Mesothelial cell of epicardium (in vitro differentiated cells): ENCODE measurements at places on chromosomes 4 and X. TPM values are rescaled to one million over a fixed set of nuclear protein-coding genes. Genes with fewer than 3 reads are reported as not detected.

GRCh38 chr4:163732473-163732872, 238.0 kb downstream of the TMA16 start:
- H3K4me1 ChIP-seq = no peaks in the 10 kb centered on the region
- no peaks in the 10 kb centered on the region for H3K36me3 ChIP-seq
- H3K27me3 ChIP-seq = no peaks in the 10 kb centered on the region
- no peak overlapping the region for H3K27ac ChIP-seq

DNA sequence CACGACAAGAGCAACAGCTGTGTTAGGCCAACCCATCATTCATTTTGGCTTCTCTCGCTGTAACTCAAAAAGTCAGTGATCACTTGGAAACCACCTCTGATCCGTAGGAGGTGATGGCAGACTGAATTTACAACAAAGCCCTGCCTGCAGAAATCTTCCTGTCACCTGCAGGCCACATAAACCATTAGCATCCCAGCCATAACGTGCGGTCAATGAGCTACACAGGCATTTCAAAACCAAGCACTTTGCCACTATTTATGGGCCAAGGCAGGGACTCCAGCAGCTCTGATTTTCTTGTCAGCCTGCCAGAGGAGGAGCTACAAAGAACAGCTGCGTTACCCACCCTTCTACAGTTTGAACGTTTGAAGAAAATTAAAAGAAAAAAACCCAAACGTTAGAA, 228.1 kb upstream of the PPARGC1A start:
- peaks cover 8% of the 10 kb centered on the region for H3K27me3 ChIP-seq
- no peak for DNase-seq
- H3K27ac ChIP-seq = no peak overlapping the region
- H3K36me3 ChIP-seq = no peaks in the 10 kb centered on the region

GRCh38 chr4:68463796-68464195, 16.5 kb downstream of the TMPRSS11E start:
- peaks cover 29% of the 10 kb centered on the region for H3K4me1 ChIP-seq
- no peaks in the 10 kb centered on the region for H3K27me3 ChIP-seq
- no peaks in the 10 kb centered on the region for H3K36me3 ChIP-seq
- no peak overlapping the region for H3K27ac ChIP-seq
- no peak for DNase-seq
- H3K4me3 ChIP-seq = no peak overlapping the region

DNA sequence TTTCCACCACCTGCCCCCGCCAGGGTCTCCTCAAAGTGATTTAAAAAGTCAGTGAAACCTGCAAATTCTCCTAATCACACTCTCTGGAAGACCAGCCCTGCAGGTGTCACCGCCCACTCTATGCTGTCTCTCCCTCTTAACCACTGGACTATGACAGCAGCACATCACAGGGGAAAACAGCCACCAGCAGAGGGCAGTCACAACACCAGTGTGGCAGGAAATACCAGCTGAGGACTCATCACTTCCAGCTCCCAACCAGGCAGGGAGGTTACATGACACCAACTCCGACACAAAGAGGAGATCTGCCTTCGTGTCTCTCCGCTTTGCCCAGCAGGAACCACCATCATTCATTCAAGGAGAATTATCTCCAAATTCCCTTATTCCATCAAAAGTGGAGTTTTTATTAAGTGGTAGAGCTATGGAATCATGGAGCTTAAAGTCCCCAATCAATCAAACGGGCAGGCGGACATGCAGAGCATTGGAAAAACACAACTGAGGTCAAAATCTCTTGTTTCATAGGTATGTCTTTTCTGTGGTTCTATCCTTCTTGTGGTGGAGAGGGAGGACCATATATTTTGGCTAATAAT, 91.3 kb downstream of the NSUN7 start:
- no peak overlapping the region for H3K27ac ChIP-seq
- no peaks in the 10 kb centered on the region for H3K27me3 ChIP-seq
- no peak overlapping the region for H3K4me3 ChIP-seq
- H3K4me1 ChIP-seq = peaks cover 29% of the 10 kb centered on the region
- H3K36me3 ChIP-seq = no peaks in the 10 kb centered on the region
- DNase-seq = peak; percentile 32

DNA sequence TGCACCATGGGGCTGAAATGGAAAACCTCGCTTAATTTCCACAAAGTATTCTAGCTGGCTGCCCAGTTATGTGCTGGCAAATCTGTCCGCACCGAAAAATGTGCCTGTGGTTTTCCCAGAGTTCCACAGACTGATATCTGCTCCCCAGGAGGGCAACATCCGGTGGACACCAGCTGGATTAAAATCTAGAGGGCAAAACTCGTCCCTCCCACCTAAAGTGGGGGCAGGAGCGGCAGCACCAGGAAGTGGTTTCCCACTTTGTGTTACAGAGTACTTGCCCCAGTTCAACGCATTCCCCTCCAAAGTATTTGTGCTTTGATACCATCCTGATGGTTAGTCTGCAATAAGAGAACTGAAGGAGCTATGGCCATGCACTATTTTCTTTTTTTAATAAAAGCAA, 187.6 kb downstream of the TSPAN5 start:
- H3K36me3 ChIP-seq = peaks cover 3% of the 10 kb centered on the region
- no peak for DNase-seq
- no peak overlapping the region for H3K4me3 ChIP-seq

- no peak for DNase-seq
- peaks cover 9% of the 10 kb centered on the region for H3K27me3 ChIP-seq
- H3K27ac ChIP-seq = no peak overlapping the region
- no peaks in the 10 kb centered on the region for H3K4me1 ChIP-seq
- H3K36me3 ChIP-seq = no peaks in the 10 kb centered on the region
Measured at GRCh38 chr4:44760142-44760898, 34.0 kb upstream of the GNPDA2 start.

Gene MAGEB1
- not detected in 3 replicates for total RNA-seq

DNA sequence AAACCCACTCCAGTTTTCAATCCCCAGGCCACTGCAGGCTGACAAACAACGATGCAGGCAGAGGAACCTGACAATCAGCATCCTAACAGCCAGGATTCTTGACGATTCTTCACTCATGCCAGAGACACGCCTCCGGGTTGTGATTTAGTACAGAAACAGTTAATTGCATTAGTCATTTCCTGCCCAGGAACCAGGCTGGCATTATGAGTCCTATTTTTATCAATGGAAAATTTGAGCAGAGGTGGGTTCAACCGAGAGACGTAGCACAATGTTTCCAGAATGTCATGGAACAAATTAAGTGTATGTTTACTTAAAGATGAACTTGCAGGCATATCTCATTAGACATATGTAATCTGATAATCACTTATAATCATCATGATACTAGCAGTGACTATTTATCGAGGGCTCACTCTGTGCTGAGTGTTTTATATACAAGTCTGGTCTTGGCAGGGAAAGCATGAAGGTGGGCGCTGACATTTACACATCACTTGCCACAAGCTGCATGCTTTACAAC, 159.7 kb downstream of the NSUN7 start:
- no peak overlapping the region for H3K4me3 ChIP-seq
- no peak for DNase-seq
- H3K4me1 ChIP-seq = peaks cover 13% of the 10 kb centered on the region
- H3K36me3 ChIP-seq = no peaks in the 10 kb centered on the region
- H3K27me3 ChIP-seq = no peaks in the 10 kb centered on the region

GRCh38 chr4:11228530-11228929, 200.2 kb downstream of the HS3ST1 start:
- no peaks in the 10 kb centered on the region for H3K27me3 ChIP-seq
- no peak for DNase-seq
- H3K4me1 ChIP-seq = peaks cover 57% of the 10 kb centered on the region

Gene GLOD5
- not detected in 3 replicates for total RNA-seq

Gene SH3RF1
- 18.1 to 20.3 TPM (median 19.6 TPM) in 3 replicates for total RNA-seq

GRCh38 chr4:168574581-168575295, 77.9 kb downstream of the PALLD start:
- H3K27ac ChIP-seq = peak overlapping the region; percentile 24
- no peaks in the 10 kb centered on the region for H3K36me3 ChIP-seq
- peaks cover 24% of the 10 kb centered on the region for H3K4me1 ChIP-seq
- no peak overlapping the region for H3K4me3 ChIP-seq

GRCh38 chrX:49111791-49112190, 11.7 kb downstream of the GPKOW start:
- peaks cover 18% of the 10 kb centered on the region for H3K36me3 ChIP-seq
- DNase-seq = no peak
- no peaks in the 10 kb centered on the region for H3K4me1 ChIP-seq
- no peaks in the 10 kb centered on the region for H3K27me3 ChIP-seq
- H3K27ac ChIP-seq = no peak overlapping the region

Gene FHDC1
- 4.2 to 4.6 TPM (median 4.3 TPM) in 3 replicates for total RNA-seq

Gene NPY5R
- not detected in 3 replicates for total RNA-seq

Gene EPGN
- total RNA-seq = 7.8 to 8.3 TPM (median 8.0 TPM) in 3 replicates

DNA sequence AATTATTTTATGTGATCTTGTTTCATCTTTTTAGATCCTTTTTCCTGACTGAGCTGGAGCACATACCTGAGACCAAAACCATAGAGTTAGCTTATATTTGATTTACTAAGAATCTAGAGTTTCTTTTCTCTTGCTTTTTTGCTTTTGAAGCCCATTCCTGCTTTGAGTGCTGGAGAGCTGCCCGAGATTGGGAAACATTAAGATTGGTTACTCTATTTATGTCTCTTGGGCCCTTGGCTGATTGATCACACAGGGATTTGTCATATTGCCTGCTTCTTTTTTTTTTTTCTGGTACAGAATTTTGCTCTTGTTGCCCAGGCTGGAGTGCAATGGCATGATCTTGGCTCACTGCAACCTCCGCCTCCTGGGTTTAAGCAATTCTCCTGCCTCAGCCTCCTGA, 73.9 kb downstream of the REPS2 start:
- H3K4me1 ChIP-seq = peaks cover 27% of the 10 kb centered on the region
- no peak overlapping the region for H3K27ac ChIP-seq
- no peak for DNase-seq

DNA sequence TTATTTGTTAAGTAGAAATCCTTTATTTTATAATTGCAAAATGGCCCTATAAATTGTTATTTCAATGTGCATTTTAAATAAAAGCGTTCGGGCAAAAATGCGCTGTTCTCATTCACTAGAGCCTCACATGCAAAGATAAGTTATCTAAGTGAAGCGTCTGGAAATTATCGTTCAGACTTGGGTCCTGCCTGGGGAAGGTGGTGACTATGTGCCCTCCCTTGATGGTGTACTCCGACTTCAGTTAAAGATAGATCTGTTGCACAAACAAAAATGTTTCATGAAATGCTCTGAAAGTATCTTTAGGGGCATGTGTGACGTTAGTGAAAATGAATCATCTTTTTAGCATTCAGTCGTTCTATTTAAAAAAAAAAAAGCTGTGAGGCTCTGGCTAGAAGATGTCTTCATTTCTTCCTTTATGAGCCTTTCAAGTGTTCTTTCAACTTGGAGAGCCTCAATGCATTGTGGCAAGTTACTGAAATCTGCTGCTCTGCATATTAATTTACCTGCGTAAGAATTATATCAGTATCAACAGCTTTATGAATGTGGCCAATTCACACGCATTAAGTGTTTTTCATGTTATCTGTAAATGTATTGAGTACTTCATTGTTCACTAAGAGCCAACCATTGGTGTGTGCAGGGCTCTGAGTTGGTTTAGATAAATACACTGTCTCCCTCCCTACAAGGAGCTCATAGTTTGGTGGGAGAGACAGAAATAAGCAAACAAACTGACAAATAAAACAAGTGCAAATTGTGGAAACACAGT, 83.0 kb downstream of the AFF1 start:
- no peaks in the 10 kb centered on the region for H3K36me3 ChIP-seq
- H3K4me3 ChIP-seq = no peak overlapping the region
- H3K27ac ChIP-seq = no peak overlapping the region
- no peaks in the 10 kb centered on the region for H3K27me3 ChIP-seq
- DNase-seq = no peak
- peaks cover 26% of the 10 kb centered on the region for H3K4me1 ChIP-seq

DNA sequence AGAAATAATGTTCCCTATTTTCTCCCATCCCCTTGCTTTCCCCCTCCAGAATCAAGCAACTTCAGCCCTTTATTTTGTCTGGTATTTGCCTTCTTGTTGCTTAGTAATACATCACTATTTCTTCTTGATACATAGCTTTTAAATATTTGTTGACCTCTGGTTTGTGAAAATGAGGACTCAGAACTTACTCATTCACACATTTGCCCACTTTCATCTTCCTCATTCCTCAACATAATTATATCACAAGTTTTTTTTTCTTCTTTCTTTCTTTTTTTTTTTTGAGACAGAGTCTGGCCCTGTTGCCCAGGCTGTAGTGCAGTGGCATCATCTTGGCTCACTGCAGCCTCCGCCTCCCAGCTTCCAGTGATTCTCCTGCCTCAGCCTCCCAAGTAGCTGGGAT, 28.9 kb upstream of the NDUFC1 start:
- no peak overlapping the region for H3K4me3 ChIP-seq
- H3K4me1 ChIP-seq = peaks cover 4% of the 10 kb centered on the region
- no peak overlapping the region for H3K27ac ChIP-seq

Gene SSX4B
- not detected in 3 replicates for total RNA-seq

Gene OCRL
- total RNA-seq = 46.7 to 49.0 TPM (median 48.9 TPM) in 3 replicates

DNA sequence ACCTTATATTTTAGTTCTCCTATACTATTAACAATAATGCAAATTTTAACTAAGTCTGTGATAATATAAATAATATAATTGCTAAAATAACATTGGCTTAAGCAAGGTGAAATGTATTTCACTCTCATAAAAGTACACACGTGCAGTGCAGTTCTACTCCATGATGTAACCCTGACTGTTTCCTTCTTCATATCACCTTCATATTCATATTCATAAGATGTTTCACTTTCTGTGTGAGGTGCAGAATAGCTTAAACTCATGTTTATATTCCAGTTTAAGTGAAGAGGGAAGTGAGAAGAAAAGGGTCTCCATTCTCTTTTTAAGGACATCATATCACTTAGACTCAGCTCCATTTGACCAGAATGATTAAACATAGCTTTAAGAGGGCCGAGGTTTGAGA, 1810.0 kb upstream of the PCDH10 start:
- no peak overlapping the region for H3K27ac ChIP-seq
- no peaks in the 10 kb centered on the region for H3K36me3 ChIP-seq
- no peaks in the 10 kb centered on the region for H3K4me1 ChIP-seq

Gene RPL9
- 1,647 to 1,774 TPM (median 1,761 TPM) in 3 replicates for total RNA-seq

Gene TCEAL4
- 59.8 to 64.6 TPM (median 63.1 TPM) in 3 replicates for total RNA-seq

GRCh38 chr4:160835789-160836188, 1328.0 kb downstream of the FSTL5 start:
- no peak overlapping the region for H3K27ac ChIP-seq
- no peaks in the 10 kb centered on the region for H3K36me3 ChIP-seq
- no peak for DNase-seq
- no peak overlapping the region for H3K4me3 ChIP-seq
- no peaks in the 10 kb centered on the region for H3K27me3 ChIP-seq
- peaks cover 6% of the 10 kb centered on the region for H3K4me1 ChIP-seq

GRCh38 chrX:54496517-54496852, 451 bp upstream of the FGD1 start:
- H3K27me3 ChIP-seq = no peaks in the 10 kb centered on the region
- peak overlapping the region; percentile 80 for H3K4me3 ChIP-seq
- H3K4me1 ChIP-seq = peaks cover 27% of the 10 kb centered on the region
- no peaks in the 10 kb centered on the region for H3K36me3 ChIP-seq
- peak overlapping the region; percentile 91 for H3K27ac ChIP-seq

Gene DKC1
- total RNA-seq = 61.4 to 66.2 TPM (median 64.2 TPM) in 3 replicates
